GDM1 (cell line): ENCODE measurements at places on chromosomes 5 and 9.

GRCh38 chr9:108673386-108673785 lies 182.4 kb downstream of the ACTL7B start:
- no peak for DNase-seq

GRCh38 chr9:104882086-104882485 lies 45.9 kb downstream of the ABCA1 start:
- no peak for DNase-seq

DNA sequence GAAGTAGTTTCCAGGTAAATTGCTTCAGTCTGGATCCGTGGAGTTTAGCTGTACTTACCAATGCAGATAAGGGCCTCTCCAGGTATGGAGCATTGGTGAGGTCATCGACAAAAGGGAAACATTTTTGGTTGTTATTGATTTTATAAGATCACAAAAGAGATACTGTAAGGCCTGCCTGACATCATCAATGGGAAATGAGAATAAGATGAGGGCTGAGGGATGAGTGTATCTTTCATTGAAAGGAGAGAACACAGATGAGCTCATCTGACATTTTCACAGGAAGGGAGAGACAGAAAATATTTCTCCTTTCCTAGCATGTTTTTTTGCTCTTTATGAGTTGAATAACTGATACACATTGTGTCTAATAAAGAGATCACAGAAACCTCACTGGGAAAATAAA lies 233.6 kb downstream of the SAXO1 start:
- DNase-seq = no peak

- DNase-seq = no peak
Observed at GRCh38 chr9:136643596-136644342, 18.9 kb upstream of the EGFL7 start.

DNA sequence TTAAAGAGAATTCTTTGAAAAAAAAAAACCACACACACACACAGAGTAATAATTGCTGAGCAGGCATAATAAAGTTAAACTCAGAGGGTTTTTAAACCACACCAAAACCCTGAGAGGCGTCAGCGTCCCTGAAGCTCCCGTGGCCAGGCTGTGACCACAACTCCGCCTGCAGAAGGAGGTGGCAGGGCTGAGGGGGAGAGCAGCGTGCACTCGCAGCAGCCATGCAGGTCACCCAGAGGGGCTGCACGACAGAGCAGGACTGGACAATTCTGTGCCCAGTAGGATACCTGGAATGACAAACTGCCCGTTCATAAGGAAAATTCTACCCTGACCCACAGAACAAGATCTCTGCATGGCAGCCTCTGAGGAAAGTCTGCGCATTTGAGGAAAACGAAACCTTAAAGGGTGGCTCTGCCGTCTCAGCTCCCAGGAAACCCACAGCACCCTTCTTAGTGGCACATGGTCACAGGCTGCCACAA lies 44.0 kb downstream of the ROR2 start:
- DNase-seq = peak; percentile 37

DNA sequence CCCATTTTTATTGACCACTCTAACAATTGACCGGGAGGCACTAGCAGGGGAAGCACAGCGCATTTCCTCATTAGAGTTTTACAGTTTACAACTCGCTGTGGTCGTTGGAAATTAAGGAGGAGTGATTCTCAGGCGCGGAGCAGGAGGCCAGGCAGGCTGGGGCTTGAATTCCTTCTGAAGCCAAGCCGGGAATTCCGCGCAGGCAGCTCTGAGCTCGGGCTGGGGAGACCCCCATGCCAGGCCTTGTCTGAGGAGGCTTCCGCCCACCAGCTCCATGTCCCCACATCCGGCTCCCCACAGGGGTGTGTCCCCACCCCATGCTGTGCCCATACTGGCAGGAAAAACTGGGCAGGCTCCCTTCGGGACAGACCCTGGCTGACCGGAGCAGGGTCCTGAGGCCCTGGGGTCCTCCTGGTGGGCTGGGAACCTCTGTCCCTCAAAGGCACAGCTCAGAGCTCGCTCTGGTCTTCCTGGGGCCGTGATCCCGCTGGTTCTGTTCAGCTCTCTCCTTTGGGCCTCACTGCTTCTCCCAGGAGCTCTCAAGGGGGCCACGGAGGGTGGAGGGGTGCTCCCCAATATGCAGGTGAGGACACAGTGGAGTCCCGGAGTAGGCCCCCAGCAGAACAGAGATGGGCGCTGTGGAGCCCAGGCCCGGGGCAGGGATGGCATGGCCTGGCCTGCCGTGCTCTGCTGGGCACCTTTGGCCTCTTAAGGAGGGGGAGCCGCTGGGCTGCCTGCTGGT lies 1.3 kb upstream of the NRARP start:
- DNase-seq = no peak

- DNase-seq = peak; percentile 51
Observed at GRCh38 chr5:14351086-14351661, 208.0 kb downstream of the TRIO start.

DNA sequence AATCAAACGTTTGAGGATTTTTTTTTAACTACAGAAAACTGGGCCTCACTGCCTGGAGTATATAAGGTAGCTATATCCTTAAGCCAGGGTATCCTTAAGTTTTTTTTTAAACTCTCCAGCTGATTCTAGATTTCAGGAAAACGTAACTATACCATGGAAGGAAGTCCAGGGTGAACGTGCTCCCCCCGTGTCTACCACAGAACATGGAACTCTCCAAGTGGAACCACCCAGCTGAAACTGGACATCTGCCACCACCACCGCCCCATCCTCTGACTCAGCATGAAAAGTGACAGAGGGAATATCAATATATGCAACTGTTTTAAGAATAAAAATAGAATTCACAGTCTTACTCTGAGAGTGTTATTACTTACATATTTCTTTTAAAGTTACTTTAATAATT lies 61.3 kb downstream of the DROSHA start:
- no peak for DNase-seq

GRCh38 chr9:133320421-133320881 lies 15.5 kb downstream of the SURF6 start:
- no peak for DNase-seq

DNA sequence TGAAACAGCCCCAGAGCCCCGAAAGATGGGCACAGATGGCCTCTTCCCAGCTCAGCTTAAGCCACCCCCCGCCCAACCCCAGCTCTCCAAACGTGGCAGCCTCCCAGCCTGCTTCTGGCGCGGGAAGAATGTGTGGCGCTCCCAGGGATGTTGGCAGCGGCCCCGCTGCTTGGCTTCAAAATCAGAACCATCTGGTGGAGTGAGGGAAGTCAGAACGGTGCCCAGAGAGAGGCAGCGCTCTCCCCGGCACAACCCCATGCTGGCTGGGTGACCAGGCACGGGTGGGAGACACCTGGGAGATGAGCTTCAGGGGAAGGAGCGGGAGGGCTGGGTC lies 72.7 kb upstream of the ORM1 start:
- no peak for DNase-seq

GRCh38 chr5:178126556-178126955 lies 4.3 kb upstream of the RMND5B start:
- no peak for DNase-seq

- no peak for DNase-seq
Observed at GRCh38 chr5:12896086-12896485, 991.8 kb upstream of the CTNND2 start.

- no peak for DNase-seq
Observed at GRCh38 chr9:123073991-123074422, 40.5 kb downstream of the GPR21 start.

DNA sequence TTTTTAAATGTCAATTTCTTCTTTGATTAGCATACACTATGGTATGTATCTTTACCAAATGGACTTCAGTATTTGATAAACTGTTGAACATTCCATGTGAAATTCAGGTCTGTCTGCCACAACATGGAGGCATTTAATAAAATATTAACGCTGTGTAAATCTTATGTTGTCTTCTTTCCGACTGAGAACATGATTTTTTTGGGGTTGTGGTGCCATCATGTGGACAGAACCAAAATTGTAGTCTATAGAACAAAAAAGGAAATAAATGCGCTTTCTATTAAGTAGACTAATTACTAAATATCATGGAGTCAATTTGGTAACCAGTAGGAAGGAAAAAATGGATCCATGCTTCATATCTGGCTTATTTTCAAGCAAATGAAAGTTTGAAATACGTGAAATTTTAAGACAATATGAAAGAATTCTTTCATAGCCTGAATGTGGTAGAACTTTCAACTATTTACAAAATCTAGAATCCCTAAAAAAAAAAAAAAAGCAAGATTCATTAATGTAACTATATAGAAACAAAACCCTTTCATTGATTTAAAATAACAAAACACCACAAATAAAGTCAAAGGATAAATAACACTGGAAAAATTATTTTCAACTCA lies 2.8 kb upstream of the PLK2 start:
- peak; percentile 27 for DNase-seq

- no peak for DNase-seq
Observed at GRCh38 chr5:164202338-164202737, 696.9 kb downstream of the MAT2B start.

DNA sequence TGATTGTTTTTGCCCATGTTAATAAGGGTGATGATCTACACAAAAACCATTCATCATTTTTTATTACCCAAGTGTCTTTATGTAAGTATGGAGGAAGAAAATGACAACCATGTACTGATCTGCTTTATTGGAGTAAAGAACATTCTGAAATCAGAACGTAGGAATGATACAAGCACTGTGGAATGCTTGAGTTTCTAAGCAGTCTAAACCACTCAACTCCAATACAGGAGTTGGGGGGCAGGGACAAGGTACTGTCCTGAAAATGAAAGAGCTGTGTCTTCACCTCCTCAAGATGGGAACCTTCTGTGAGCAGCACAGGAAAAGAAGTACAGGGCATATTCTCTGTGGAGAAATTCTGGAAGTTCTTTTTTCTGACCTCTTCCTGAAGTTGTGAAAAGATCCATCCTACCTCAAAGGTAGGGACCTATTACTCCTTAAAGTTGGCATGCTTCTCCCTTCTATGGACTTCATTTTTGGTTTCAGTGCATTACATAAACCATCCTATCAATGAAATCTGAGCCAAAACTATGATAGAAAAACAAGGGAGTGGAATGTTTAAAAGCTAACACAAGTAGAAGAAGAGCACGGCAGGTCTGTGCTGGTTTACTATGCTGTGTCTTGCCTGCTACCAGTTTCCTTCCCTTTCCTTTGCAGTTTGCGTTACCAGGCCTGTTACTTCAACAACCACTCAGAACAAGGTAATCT lies 202.6 kb downstream of the SEMA5A start:
- no peak for DNase-seq

GRCh38 chr9:104983491-104983890 lies 55.5 kb upstream of the ABCA1 start:
- DNase-seq = no peak

GRCh38 chr5:143052967-143053682 lies 282.9 kb downstream of the ARHGAP26 start:
- no peak for DNase-seq
